Activated T-helper 1 cell treated with anti-CD3 and anti-CD28 coated beads, Interleukin-12 subunit alpha, Interleukin-12 subunit beta, Interleukin-2, Interleukin-4 antibody, amounts not matched to agents 30 ng/mL and 10 ng/mL and 1 ng/mL, durations not matched to agents 14 hours and 24 hours and 36 hours (primary cell): ENCODE measurements at places on chromosomes 1 and 21.

GRCh38 chr1:172650474-172651193 is 8.3 kb upstream of the FASLG start:
- no peak for DNase-seq

DNA sequence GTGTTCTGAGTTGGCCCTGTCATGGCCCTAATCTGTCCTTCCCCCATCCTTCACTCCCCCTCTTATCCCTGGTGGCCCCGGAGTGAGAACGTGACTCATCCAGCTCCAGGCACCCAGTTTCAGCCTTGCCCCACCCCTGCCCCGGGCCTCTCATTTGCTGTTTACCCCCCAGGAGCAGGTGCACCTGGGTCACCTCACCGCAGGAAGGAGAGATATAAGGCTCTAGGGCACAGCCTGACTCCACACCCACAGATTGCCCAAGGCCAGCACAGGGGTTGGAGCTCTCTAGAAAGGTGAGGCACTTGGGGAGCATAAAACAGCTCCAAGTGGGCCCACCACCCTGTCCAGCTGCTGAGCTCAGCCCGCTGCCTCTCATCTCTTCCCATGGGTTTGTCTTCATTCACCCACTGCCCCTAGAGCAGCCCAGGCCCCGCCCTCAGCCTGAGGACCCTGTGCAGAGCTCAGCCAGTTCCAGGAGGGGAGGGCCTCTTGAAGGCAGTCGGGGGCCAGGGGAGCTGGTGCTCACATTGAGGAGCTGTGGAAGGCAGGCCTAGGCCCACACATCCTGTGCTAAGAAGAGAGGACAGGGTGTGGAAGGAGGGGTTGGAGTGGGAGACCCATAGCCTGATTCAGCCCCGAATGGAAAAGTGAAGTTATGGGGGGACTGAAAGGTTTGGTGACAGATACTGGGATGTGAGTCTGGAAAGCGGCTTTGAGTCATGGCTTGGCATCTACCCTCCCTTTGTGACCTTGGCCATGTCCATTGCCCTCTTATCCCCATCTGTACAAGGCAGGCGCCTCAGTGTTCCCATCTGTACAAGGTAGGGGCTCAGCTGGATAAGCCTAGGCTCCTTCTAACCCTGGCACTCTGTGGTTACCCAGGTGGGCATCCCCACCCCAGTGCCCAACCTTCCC is 16.1 kb upstream of the GPR37L1 start:
- DNase-seq = no peak

DNA sequence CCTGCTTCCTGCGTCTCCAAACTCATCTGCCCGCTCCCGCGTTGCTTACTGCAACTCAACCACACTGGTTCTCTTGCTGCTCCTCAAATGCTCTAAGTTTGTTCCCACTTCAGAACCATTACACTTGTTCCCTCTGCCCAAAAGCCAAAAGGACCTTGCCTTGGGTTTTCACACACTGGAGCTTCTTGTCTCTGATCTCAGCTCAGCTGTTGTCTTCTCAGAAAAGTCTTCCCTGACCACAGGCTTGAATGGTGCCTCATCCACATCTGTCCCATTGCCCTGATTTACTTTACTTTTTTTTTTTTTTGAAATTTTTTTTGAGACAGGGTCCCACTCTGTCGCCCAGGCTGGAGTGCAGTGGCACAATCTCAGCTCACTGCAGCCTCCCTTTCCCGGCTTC is 44.3 kb upstream of the SYT14 start:
- DNase-seq = no peak

GRCh38 chr1:186327331-186327730 is 47.7 kb downstream of the TPR start:
- no peak for DNase-seq

DNA sequence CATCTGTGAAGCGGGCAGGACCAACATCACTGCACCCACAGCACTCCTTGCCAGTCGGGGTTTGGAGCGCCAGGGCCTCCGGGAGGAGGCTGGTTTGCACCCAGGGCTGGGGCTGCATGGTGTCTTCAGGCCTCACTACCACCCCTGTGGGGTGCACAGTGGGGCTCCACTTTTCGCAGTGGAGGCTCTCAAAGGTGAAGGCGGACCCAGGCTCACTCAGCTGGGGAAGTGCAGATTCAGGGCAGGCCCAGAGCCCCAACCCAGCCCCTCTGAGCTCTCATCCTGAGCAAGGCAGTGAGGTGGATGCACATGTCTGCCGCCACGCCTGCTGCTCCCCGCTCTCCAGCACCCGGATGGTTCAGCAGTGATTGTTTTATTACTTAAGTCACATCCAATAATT is 125.8 kb downstream of the PTPRU start:
- no peak for DNase-seq

GRCh38 chr1:12553963-12554362 is 64.0 kb downstream of the DHRS3 start:
- DNase-seq = no peak

DNA sequence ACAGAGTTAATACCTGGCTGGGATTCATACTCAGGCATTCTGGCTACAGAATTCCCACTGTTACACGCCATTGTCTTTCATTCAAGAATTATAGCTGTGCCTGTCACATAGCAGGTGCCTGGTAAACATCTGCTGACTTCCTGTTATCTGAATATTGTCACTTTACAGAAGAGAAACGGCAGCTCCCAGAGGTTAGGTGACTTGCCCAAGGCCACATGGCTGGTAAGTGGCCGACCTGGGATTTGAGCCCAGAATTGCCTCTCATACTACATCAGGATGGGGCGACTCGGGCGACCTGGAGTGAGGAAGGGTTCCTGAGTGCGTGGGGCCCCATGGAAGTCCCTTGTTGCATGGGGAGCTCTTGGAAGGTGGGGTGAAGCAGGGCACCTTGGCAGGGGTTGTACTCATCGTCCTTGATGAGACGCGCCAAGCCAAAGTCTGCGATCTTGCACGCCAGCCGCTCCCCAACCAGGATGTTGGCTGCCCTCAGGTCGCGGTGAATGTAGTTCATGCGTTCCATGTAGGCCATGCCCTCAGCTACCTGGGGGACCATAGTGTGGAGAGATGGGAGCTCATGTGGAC is 10.2 kb upstream of the AHDC1 start:
- no peak for DNase-seq

DNA sequence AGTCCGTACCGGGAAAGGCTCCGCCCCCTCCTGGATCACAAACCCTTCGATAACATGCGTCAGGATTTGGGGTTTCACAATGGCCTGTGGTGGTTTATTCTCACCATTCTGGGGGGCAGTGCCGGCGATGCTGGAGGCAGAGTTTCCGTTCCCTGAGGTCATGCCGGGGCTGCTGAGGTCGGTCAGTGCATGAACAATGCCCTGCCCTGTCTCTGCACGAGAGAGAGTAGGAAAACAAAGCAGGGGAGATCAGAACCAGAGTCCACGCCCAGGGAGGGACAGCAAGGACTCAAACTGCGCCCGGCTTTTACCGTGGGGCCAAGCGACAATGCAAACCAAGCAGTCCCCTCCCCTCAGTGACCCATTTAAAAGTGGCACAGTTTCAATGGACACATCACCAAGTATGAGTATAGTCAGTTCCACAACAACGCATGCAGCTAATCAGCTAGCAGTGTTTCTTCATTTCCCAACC is 13.2 kb upstream of the A3GALT2 start:
- no peak for DNase-seq

- no peak for DNase-seq
Observed at GRCh38 chr1:162405800-162406199, 6.1 kb downstream of the SH2D1B start.

DNA sequence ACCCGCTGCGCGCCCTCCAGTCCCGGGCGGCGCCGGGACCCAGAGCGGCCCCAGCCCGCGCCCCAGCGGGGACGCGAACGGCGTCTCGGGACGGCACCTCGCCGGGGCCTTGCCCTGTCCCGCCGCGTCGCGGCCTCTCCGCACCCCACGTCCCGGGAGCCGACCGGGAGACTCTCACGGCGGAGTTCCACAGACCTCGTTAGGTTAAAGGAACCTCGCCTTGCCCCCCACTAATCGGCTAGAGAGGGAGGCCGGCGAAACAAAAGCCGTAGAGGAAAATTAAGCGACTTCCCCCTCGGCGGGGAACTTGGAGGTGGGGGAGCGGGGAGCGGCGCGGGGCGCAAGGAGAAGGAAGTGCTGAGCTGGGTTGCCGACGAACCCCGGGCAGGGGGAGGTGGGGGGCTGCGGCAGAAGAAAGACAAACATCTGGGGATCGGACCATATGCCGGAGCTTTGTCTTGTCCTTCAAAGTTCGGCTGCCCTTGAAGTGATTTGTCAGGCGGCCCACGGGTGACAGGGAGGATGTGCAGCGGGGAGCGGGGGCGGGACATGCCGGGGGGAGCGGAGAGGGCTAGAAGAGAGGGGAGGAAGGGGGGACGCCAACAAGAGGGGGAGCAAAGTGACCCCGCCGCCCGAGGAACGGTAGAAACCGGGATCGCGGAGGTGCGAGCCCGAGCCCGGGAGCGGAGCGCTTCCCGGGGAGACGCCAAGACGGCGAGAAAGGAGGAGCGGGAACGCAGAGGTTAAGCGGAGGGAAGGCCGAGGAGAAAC is 120.0 kb upstream of the RRP15 start:
- no peak for DNase-seq

GRCh38 chr1:150268705-150269403 is at the start of gene APH1A:
Gene APH1A, minus strand, starts transcription at chr1:150269016. Its CDS starts 206 bp downstream, at chr1:150268810.
- DNase-seq = peak; percentile 94

DNA sequence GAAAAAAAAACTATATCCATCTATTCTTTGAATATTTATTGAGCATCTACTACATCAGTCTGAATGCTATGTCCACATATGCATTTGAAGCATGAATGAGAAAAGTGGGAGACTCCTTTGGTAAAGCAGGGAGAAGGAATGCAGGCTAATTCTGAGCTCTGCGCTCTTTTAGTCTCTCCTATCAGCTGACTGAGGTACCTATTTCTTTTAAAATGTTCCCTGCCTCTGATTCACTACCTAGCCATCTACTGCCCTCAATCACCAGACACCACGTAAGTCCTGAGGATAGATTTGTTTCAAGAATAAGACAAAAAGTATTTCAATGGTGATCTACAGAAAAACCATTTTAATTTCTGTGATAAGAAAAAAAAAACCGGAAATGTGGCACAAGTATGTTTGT is 3.8 kb upstream of the RGS13 start:
- DNase-seq = no peak

DNA sequence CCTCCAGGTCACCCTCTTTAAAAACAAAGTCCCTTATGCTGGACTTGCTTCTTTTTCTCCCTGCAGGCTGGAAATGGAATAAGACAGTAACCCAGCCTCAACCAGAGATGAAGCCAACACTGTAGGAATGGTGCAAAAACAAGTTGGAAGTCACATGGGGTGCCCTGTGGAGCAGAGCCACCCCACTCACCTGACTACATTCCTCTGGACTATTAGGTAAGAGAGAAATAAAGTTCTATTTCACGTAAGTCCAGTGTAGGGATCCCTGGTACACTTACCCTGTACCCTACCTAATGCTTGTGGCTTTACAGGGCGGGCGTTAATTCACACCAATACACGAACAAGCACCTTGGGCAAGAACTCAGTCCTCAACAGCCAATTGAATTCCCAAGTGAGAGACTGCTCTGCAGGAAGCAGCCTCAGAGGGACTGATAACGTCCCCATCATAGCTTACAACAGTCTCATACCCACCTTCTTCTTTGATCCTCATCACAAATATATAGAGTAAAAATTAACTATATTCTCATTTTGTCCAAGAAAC is 112.5 kb upstream of the FGGY start:
- no peak for DNase-seq

DNA sequence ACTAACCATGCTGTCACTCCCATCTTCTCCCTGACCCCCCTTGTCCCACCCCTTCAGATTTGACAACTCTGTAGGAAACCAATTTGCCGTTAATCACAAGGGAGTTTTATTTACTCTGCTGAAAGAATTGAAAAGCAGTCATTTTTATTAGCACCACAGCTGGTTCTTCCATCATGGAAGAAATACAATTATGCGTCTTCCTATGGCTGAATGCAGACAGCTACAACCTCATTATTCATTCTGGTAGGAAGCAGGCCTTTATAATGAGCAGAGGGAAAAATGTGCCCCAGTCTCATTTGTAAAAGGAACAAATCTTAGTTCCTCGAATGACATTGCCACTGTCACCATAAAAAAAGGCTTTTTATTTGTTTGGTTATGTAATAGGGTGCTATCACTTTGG is 35.2 kb downstream of the JUN start:
- no peak for DNase-seq

DNA sequence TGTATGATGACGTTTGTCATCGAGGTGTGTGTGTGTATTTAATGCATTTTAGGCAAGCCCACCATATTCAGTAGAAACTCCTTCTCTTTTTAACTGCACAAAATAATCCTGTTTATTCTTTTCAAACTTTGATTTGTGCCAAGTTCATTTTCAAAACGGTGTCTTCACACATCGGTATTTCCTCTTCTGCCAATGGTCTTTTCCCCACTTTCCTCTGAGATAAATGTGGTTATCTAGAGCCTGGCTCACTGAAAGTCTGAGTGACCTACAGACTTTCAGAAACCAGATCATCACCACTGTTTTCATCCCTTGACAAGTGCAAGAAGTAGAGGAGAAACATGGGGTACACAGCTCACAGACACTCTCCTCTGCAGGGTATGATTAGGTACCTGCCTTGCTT is 69.4 kb downstream of the GPATCH2 start:
- no peak for DNase-seq

- no peak for DNase-seq
Observed at GRCh38 chr1:58607391-58607790, 30.3 kb upstream of the TACSTD2 start.

GRCh38 chr1:231626535-231626950 is at the start of gene DISC1:
Gene DISC1, plus strand, starts transcription at chr1:231626790. Its CDS starts 78 bp downstream, at chr1:231626868.
- DNase-seq = peak; percentile 68

- no peak for DNase-seq
Observed at GRCh38 chr1:190022709-190023108, 455.0 kb downstream of the BRINP3 start.

DNA sequence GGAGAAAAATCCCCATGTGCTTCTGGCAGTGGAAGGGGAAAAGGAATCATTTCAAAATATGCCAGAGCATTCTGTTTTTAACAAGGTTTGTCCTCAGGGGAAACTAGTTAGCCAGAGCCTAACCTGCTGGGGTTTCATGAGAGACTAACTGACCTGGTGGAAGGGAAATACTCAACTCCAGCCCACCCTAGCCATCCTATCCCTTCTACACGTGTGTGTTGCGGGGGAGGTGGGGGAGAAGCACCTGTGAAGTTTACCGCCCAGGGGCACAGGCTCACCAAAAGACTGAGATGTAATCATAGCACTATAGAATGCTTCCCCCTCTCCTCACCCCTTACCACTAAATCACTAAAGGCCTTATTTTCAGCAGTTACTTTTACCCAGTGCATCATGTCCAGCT is 139.5 kb downstream of the GRIK3 start:
- DNase-seq = no peak

GRCh38 chr21:42056468-42056867 is 14.6 kb upstream of the UMODL1 start:
- DNase-seq = no peak
